ENCODE measurements at places on chromosomes 13 and 19.

DNA sequence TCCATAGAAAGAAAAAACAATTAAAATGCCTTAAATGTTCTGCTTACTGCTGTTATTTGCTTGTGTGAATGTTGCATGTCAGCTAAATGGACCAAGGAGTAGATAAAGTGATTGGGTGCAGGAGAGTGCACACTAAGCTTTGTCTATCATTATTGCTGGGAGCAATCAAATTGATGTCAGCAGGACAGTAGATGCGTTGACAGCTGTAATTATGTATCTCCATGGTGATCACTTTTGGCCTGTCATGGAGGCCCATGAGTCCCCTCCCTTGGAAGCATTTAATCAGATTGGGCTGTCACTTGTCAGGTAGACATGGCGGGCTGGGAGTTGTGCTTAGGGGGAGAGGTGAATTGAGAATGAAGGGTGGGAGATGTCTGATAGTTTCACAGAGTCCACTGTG is 215.3 kb downstream of the PCCA start:
- DNase-seq, result no peak

- DNase-seq, result no peak
These were observed 19.0 kb upstream of the ACOD1 start for GRCh38 chr13:76929320-76929719.

GRCh38 chr13:46637213-46637612 is 84.2 kb downstream of the LRCH1 start:
- DNase-seq, result no peak

GRCh38 chr19:34835631-34836351 is 62.8 kb upstream of the ZNF599 start:
- no peak for DNase-seq

DNA sequence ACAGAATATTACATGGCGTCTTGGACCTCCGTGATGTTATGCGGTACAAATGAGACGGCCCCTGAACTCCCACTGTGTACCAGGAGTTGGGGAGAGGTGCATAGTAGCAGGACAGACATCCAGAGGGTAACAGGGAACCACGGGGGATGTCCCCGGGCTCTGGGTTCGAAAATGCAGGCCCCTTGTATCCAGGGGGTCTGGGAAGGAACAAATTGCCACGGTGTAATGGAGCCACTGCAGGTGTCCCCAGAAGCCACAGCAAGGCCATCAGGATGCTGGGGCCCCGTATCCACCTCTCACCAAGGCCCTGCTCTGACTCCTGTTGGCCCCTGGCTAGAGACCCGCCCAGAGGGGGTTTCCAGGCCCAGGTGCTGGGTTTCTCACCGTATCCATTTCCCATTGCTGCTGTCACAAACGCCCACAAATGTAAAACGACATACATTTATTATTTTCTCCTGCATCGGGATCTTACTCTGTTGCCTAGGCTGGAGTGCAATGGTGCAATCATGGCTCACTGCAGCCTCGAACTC is 77.8 kb downstream of the INSR start:
- no peak for DNase-seq

DNA sequence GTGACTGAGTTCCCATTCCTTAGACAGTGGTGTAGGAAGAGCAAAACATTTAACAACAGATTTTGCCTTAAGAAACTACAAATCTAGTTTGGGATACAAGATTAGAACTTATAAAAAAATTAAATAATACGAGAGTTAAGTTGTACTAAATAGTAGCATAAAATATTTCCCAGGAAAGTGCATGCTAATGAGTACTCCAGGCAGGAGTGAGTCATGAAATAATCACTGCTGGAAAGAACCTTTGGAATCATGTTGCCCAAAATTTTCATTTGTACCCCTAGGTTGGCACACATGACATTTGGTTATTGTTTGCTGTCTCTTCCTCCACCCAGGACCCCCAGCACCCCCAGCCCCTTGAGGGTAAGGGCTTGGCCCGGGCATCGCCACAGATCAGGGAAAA is 26.3 kb upstream of the KL start:
- no peak for DNase-seq

GRCh38 chr19:10110076-10110971 is 1.2 kb upstream of the P2RY11 start:
- DNase-seq, result no peak

DNA sequence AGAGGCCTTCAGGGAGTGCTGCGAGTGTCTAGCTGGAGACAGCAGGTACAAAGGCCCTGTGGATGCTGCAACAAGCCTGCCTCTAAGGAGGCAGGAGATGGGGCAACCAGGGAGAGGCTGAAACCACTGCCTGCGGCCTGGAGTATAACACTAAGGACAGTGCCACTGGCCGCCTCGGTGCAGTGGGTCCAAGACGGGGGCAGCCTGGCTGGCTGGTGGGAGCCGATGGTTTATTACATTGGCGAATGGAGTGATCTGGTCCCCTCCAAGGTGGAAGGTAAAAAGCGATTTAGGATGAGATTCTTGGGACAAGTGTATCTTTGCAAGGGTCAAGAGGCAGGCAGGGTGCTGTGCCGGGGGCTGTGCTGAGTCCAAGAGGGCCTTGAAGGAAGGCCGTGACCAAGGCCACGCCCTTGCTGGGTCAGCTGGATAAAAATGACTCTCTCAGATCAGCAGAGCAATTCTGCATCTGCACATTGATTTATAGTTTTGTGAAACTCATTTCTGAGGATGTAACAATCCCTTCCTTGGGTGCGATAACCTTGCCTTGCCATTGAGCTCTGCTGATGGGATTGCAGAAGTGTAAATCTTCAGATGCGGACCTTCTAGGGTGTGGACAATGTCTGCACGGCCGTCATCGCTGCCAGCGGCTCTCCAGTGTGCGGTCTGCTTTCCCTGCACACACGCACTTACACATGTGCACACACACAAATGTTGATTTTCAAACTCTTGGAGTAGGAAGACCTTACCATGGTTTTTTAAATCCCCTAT is 6.0 kb downstream of the TMEM255B start:
- no peak for DNase-seq

GRCh38 chr19:51025401-51025800 is 1.0 kb downstream of the KLK11 start:
- no peak for DNase-seq

GRCh38 chr19:29675650-29676186 is 10.5 kb downstream of the PLEKHF1 start:
- no peak for DNase-seq

- DNase-seq, result no peak
These were observed 35.5 kb upstream of the LPAR6 start for GRCh38 chr13:48448285-48448958.

DNA sequence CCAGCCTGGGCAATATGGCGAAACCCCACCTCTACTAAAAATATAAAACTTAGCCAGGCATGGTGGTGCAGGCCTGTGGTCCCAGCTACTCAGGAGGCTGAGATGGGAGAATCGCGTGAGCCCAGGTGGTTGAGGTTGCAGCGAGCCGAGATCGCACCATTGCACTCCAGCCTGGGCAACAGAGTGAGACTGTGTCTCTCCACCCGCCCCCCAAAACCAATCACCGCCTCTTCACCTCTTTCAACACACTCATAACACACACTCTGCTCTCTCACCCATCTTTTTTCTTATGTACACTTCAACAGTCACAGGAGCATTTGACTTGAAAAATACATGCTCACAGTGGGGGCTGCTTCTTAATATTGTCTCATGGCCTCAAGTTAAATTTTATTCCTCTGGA is 76.8 kb downstream of the ESD start:
- DNase-seq, result no peak
